ENCODE measurements at places on chromosomes 12 and 14.

DNA sequence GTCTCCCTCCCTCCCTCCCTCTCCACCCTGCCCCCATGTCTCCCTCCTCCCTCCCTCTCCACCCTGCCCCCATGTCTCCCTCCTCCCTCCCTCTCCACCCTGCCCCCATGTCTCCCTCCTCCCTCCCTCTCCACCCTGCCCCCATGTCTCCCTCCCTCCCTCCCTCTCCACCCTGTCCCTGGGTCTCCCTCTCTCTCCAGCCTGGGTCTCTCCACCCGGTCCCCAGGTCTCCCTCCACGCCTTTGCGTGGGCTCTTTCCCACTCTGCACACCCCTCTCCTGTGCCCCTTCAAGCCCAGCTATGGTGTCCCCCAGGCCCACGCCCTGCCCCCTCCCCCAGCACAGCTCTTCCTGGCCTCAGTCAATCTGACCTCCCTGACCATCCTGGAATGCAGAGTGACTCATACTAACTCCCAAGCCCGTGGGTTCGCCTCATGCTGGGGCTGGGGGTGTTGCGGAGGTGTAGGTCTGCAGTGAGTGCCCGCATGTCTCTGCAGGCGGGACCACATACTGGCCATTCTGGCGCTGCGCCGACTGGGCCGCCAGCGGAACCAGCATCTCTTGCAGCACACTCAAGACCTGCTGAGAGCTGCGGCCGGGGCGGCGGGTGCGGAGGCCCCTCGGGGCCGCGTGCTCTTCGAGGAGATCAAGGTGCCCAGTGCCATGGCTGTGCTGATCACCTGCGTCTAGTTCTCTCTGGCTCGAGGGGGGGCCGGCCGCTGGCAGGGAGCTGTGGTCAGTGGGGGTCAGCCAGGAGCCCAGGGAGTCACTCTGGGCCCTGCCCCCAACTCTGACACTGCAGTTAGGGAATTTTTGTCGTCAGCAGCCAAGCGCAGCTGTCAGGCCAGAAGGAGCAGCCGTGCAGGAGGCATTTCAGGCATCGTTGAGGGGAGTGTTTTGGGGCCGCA is 13.5 kb upstream of the TNFAIP2 start:
- H3K4me1 ChIP-seq: peaks cover 12% of the 10 kb centered on the region
- no peak overlapping the region for H3K4me3 ChIP-seq
- no peak overlapping the region for H3K27ac ChIP-seq
- H3K27me3 ChIP-seq: peaks cover 9% of the 10 kb centered on the region
- no peaks in the 10 kb centered on the region for H3K36me3 ChIP-seq
- peak; percentile 74 for DNase-seq

GRCh38 chr14:74888164-74889158 is 6.7 kb downstream of the DLST start:
- H3K4me3 ChIP-seq: peak overlapping the region; percentile 24
- peaks cover 44% of the 10 kb centered on the region for H3K4me1 ChIP-seq
- peak; percentile 57 for DNase-seq
- H3K27ac ChIP-seq: peak overlapping the region; percentile 71
- H3K27me3 ChIP-seq: no peaks in the 10 kb centered on the region
- H3K36me3 ChIP-seq: peaks cover 75% of the 10 kb centered on the region

GRCh38 chr12:76030341-76031080 is 1.1 kb downstream of the PHLDA1 start:
- peak overlapping the region; percentile 96 for H3K27ac ChIP-seq
- H3K4me3 ChIP-seq: peak overlapping the region; percentile 89
- peaks cover 35% of the 10 kb centered on the region for H3K4me1 ChIP-seq
- H3K27me3 ChIP-seq: no peaks in the 10 kb centered on the region
- DNase-seq: peak; percentile 41
- H3K36me3 ChIP-seq: peaks cover 44% of the 10 kb centered on the region

DNA sequence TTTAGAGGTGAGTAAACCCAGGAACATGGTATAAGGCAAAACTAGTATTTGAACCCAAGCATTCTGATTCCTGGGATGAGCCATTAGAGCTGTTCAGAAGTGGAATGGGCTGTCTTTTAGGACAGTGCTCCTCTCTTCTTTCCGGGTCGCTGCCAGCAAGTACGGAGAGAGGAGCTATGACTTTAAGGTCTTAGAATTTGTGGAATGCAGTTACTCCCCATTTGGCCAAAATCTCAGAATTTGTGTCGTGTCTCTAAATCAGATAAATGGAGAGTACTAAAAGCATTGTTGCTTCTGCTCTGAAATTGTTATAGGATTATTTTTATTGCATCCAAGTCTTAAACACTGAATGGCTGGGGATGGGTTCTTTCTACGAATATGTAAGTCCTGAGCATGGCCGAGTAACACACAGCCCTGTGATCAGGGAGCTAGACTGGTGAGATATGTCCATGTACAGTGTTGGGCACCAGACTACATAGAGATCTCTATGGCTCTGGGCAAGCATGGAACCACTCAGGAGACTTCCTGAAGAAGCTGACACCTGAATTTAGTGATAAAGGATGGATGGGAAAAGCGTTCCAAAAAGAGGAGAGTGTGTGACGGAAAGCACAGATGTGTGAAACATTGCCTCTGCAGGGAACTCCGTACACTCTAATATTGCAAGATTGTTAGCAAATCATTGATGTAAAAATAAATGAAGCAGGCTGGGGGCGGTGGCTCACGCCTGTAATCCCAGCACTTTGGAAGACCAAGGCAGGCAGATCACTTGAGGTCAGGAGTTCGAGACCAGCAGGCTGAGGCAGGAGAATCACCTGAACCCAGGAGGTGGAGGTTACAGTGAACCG is 184.7 kb downstream of the SRGAP1 start:
- DNase-seq: no peak
- peaks cover 18% of the 10 kb centered on the region for H3K36me3 ChIP-seq
- peaks cover 6% of the 10 kb centered on the region for H3K4me1 ChIP-seq
- no peak overlapping the region for H3K4me3 ChIP-seq
- peak overlapping the region; percentile 25 for H3K27ac ChIP-seq

DNA sequence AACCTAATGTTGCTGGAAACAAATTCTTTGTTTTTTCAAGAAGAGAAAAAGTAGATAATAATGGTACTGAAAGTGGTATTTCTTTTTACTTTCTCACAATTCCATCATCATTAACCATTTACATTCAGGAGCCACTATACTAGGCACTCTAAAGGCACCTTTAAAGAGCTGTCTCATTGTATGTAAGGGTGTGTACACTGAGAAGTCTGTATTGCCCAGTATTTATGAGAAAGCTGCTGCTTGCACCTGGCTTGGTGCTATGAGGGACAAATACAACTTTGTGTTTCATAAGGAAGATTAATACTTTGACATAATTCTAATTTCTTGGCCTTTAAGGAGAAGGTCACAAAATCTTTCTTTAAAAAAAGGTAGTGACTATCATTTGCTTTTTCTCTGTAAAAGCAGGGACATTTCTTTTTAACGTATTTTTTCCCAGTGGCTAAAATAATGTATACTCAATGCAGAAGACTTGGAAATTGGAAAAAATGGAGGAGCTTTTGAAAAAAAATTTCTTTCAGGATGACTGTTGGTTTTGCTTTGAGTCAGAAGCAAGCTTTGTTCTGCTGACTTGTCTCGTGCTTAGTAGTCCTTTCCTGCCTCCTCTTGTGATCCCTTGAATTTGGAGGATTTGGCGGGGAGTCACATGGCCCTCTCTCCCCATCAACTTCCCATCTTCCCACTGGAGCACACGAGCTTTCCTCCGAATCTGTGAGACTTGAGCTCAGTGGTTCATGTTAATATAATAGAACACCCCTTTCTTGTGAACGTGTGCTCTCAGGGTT is 50.1 kb downstream of the RASSF3 start:
- no peaks in the 10 kb centered on the region for H3K27me3 ChIP-seq
- H3K4me1 ChIP-seq: peaks cover 11% of the 10 kb centered on the region
- DNase-seq: no peak
- H3K4me3 ChIP-seq: no peak overlapping the region

DNA sequence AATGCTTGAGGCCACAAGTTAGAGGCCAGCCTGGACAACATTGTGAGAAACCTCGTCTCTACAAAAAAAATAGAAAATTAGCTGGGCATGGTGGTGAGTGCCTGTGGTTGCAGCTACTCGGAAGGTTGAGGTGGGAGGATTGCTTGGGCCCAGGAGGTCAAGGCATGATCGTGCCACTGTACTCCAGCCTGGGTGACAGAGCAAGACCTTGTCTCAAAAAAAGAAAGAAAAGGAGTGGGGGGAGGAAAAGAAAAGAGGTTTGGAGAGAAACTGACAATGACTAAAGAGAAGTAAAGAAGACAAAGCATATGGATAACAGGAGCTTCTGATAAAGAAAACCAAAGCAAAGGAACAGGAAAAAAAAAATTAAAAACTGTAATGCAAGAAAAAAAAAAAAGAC is 37.4 kb upstream of the SELPLG start:
- no peak for DNase-seq
- peak overlapping the region; percentile 70 for H3K27ac ChIP-seq
- H3K4me1 ChIP-seq: peaks cover 14% of the 10 kb centered on the region
- H3K36me3 ChIP-seq: peaks cover 34% of the 10 kb centered on the region
- H3K27me3 ChIP-seq: no peaks in the 10 kb centered on the region
- H3K4me3 ChIP-seq: no peak overlapping the region

DNA sequence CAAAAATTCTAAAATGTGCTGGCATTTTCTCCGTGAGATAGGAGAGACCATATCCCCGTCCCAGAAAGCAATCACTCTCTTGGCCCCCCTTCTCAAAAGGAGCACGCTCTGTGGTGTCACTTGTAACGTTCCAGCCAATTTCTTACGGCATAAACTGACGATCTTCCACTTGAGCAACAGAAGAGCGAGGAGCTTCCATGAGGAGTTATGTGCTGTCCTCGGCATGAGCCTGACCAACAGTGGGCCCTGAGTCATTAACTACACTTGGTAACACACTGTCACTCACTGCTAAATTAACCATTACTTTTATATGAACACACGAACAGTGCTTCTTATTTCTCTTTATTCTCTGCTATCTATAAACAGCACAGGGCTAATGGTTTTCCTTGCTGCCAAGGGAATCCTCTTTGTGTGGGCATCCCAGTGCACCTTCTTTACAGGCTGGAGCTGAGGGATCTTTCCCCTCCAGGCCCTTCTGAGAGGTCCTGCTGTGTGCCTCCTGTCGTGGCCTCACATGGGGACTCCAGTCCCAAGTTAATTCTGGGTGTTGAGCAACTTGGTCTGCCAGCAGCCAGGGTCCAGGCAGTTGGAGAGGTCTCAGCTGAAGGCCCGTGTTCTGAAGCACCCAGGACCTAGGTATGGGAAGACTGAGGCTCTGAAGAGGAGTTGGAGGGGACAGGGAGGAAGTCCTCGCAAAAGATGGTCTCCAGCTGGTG is 9.4 kb downstream of the SLC6A13 start:
- no peak overlapping the region for H3K27ac ChIP-seq
- peaks cover 12% of the 10 kb centered on the region for H3K36me3 ChIP-seq
- H3K27me3 ChIP-seq: peaks cover 87% of the 10 kb centered on the region

- peaks cover 13% of the 10 kb centered on the region for H3K4me1 ChIP-seq
- DNase-seq: peak; percentile 36
- H3K27me3 ChIP-seq: no peaks in the 10 kb centered on the region
- no peaks in the 10 kb centered on the region for H3K36me3 ChIP-seq
- H3K27ac ChIP-seq: no peak overlapping the region
These were observed 2.9 kb upstream of the MMP17 start for GRCh38 chr12:131825146-131825892.

DNA sequence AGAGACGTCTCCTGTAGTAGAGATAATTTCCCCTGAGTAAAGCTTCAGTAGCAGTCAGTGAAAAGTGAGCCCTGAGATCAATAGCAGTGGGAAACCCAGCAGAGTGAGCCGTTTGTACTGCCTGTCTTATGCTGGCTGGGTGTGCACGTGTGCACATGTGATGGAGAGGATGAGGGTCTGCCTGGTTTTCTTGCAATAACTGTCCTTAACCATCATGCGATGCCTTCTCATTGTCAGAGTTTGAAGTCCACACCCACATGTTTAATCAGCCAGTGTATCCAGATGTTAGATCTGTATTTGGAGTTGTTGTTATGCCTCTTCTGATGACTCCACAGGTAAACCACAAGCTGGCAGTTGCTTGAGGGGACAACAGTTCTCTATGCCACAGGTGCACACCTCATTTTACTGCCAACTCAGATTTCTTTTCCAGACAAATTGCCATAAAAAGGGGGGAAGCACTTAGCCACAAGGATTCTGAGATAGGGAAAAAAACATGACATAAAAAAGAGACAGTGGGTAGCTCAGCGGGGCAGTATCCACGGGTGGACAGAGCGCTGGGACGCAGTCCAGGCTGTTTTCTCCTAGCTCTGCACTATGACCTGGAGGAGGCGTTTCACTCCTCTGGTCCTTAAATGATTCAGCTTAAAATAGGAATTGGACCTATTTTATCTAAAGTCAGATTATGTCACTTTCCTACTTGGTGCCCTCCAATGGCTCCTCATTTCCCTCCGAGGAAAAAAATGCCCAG is 192.3 kb downstream of the ANO6 start:
- no peaks in the 10 kb centered on the region for H3K27me3 ChIP-seq
- no peak overlapping the region for H3K27ac ChIP-seq
- peaks cover 28% of the 10 kb centered on the region for H3K36me3 ChIP-seq
- H3K4me1 ChIP-seq: no peaks in the 10 kb centered on the region
- DNase-seq: no peak

GRCh38 chr14:103480595-103480994 is 42.0 kb downstream of the CKB start:
- no peaks in the 10 kb centered on the region for H3K27me3 ChIP-seq
- H3K4me1 ChIP-seq: peaks cover 14% of the 10 kb centered on the region
- peaks cover 78% of the 10 kb centered on the region for H3K36me3 ChIP-seq
- H3K4me3 ChIP-seq: no peak overlapping the region

DNA sequence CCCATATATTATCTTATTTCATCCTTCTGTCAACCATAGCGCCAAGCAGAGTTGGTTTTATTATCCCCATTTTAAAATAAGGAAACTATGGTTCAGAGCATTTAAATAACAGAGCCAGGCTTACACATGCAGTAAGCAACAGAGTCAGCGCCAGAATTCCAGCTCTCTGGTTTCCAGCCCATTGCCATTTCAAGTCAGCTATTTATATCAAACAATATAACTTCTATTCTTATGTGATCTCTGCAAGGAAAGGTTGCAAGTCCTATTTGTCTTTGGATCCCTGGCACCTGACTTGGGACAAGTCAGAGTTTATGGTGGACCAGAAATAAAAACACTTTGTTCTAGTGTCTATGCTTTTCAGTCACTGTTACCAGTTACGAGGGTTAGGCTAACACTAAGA is 174.1 kb upstream of the EEA1 start:
- no peaks in the 10 kb centered on the region for H3K27me3 ChIP-seq
- no peak overlapping the region for H3K27ac ChIP-seq
- no peak overlapping the region for H3K4me3 ChIP-seq
- no peaks in the 10 kb centered on the region for H3K4me1 ChIP-seq
- no peaks in the 10 kb centered on the region for H3K36me3 ChIP-seq
- no peak for DNase-seq

- H3K36me3 ChIP-seq: no peaks in the 10 kb centered on the region
- DNase-seq: peak; percentile 61
- H3K4me3 ChIP-seq: peak overlapping the region; percentile 28
These were observed 115.6 kb downstream of the DIP2B start for GRCh38 chr12:50620109-50620977.
